Myocyte (in vitro differentiated cells): ENCODE measurements at places on chromosomes 6 and 20. TPM values are rescaled to one million over a fixed set of nuclear protein-coding genes. Genes with fewer than 3 reads are reported as not detected.

Gene ADGRB3
- total RNA-seq, result 0.13 TPM in 1 of 2 replicates, not detected in the other

Gene PTK6
- total RNA-seq, result 2.1 and 5.2 TPM in 2 replicates

Gene FAM217A
- not detected in 2 replicates for total RNA-seq

Gene TXLNB
- 65.8 and 77.7 TPM in 2 replicates for total RNA-seq

Gene RBM24
- 230 and 289 TPM in 2 replicates for total RNA-seq

Gene RHAG
- total RNA-seq, result not detected in 2 replicates

Gene CLPSL1
- total RNA-seq, result not detected in 2 replicates

Gene SCGN
- total RNA-seq, result 0.08 TPM in 1 of 2 replicates, not detected in the other

Gene ZNF831
- total RNA-seq, result not detected in 2 replicates

Gene NCOA6
- 8.9 and 10.5 TPM in 2 replicates for total RNA-seq

Gene PNLDC1
- total RNA-seq, result not detected in 2 replicates

Gene SLC16A10
- total RNA-seq, result 1.9 and 5.7 TPM in 2 replicates

Gene NPBWR2
- total RNA-seq, result not detected in 2 replicates

Gene PAX1
- not detected in 2 replicates for total RNA-seq

Gene CALHM4
- total RNA-seq, result not detected in 2 replicates

Gene MUCL3
- total RNA-seq, result not detected in 2 replicates

Gene ADGRF5
- total RNA-seq, result 0.03 TPM in 1 of 2 replicates, not detected in the other

Gene BMP2
- 2.7 and 3.7 TPM in 2 replicates for total RNA-seq

Gene DSN1
- 4.6 and 8.4 TPM in 2 replicates for total RNA-seq
